ENCODE measurements at places on chromosomes 1 and 21. TPM values are rescaled to one million over a fixed set of nuclear protein-coding genes. Genes with fewer than 3 reads are reported as not detected.

DNA sequence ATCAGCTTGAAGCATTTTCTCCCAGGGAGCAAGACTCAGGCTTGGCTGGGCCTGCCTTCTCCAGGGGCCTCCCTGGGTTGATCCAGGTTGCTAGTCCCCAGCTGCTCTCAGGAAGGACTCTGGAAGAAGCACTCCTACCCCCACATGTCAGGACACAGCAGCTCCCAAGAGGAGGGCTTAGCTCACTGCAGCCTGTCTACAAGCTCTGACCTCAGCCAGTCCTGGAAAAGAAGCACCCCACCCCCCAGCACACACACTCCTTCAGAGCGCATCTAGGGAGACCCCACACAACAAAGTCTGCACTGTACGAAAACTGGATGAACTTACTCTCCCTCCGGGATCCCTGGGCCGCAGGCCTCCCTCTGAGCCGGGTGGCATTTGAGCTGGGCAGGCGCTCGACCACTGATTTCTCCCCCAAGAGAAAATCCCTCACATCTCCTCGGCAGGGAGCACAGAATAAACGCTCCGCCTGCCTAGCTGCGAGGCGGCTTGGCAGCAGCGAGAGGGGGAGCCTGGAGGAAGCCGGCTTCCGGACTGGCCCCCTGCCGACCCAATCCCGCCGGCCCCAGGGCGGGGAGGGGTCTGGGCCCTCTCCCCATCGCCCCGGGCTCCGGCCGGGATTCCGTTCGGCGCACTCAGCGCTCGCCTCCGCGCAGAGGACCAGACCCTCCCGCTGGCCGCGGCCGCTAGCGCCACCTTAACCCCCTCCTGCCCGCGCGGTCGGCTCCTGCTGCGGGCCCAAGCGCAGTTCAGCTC lies at the start of gene KCNA2:
KCNA2 (minus strand) TSS at position 458 of the 756 bp plus-strand sequence. CDS start 1,576 bp downstream, outside the sequence.
- DNase-seq: no peak

GRCh38 chr1:201036188-201036842 lies 12.8 kb upstream of the KIF21B start:
- DNase-seq: no peak

SUCO gene
- total RNA-seq: 108 TPM

- no peak for DNase-seq
Observed at GRCh38 chr21:14985306-14985705, 79.5 kb downstream of the NRIP1 start.
